ENCODE measurements at places on chromosomes 3 and 15.

DNA sequence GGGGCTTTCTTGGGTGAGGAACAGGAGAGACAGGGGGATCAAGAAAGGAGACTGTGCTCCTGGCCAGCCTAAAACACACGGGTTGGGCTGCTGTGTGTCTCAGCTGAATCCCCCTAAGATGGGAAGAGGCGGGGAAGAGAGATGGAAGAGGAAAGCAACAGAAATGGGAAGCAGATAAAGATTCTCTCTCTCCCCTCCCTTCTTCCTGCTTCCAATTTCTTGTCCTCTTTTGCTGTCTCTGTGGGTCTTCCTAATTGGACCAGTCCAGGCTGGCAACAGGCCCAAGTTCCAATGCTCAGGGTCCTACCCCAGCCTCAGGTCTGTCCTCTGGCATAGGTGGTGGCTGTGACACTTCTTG lies 7.1 kb downstream of the ISLR2 start:
- no peak for DNase-seq

DNA sequence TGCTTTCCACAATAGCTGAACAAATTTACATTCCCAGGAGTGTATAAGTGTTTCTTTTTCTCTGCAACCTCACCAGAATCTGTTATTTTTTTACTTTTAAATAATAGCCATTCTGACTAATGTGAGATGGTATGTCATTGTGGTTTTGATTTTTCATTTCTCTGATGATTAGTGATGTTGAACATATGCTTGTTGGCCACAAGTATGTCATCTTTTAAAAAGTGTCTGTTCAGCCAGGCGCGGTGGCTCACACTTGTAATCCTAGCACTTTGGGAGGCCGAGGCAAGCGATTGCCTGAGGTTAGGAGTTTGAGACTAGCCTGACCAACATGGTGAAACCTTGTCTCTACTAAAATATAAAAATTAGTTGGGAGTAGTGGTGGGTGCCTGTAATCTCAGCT lies 619.3 kb downstream of the SI start:
- DNase-seq, result no peak

DNA sequence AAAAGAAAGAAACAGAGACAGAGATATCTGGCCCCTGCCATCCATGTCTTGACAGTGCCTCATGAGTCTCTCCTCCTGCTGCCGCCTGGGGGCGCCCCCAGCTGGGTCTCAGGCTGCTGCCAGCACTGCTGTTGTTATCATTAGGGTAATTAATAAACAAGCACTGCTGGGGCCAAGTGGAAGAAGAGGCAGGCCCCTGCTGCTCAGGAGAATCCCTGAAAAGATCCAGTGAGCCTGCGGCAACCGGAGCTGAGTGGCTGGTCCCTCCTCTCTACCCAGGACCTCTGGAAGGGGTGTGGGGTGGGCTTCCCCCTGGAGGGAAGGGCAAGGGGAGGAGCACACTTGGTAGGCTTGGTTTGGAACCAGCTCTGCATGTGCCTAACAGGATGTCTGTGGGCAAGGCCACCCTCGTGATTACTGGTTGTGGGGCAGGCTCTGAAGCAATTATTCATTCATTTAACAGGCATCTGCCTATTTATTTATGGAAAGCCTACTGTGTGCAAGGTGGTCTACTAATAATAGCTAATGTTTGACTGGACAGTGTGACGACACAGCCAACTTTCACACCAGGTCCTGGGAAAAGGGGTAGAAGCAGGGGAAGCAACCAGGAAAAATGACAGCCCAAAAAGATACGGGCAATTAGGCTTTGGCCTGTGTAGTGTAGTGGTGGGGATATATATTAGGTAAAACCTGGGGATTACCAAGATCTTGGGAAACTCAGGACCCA lies 1.2 kb upstream of the TYRO3 start:
- DNase-seq, result peak; percentile 80

GRCh38 chr3:179512378-179512777 lies 50.3 kb upstream of the ACTL6A start:
- DNase-seq, result no peak

DNA sequence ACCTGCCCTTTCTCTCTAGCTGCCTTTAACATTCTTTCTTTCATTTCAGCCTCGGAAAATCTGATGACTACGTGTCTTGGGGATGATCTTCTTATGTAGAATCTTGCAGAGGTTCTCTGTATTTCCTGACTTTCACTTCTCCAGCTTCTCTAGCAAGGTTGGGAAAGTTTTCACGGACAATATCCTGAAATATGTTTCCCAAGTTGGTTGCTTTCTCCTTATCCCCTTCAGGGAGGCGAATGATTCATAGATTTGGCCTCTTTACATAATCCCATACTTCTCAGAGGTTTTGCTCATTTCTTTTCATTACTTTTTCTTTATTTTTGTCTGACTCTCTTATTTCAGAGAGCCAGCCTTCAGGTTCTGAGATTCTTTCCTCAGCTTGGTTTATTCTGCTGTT lies 62.1 kb upstream of the CCDC54 start:
- no peak for DNase-seq

DNA sequence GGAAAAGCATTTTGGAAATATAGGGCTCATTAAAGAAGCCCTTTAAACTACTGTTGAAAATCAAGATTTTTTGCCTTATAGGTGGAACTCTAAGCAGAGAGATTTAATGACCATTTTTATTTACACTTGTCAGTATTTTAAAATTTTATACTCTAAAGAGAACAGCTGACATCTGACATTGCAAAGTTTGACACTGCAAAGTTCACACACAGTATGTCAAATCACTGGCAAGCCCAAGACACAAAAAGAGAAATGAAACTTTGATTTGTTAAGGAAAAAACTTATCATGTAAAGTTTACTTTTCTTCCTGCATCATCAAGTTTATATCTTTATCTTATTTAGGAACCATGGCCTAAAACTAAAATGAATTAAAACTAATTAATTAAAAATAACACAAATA lies 40.2 kb downstream of the DPH6 start:
- DNase-seq, result no peak

DNA sequence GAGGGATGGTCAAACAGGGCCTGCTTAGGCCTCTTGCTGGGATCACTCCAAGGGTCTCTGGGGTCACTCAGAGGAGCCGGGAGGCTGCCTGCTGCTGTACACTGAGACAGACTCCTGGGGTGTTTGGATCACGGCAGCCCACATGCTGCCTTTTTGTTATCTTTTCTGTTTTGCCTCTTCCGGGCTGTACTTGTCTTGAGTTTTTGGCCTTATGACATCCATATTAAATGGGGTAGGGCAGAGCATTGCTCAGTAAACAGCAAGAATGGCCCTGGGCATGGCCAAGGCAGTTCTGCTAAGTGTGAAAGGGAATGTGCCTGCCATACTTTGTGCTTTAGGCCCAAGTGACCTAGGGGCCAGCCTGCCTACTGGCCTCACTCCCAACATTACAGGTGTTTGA lies 771 bp upstream of the ENTPD3 start:
- DNase-seq, result no peak

- DNase-seq, result no peak
Observed at GRCh38 chr3:46278816-46279672, 36.8 kb downstream of the CCR3 start.

- DNase-seq, result no peak
Observed at GRCh38 chr3:58192069-58192468, 18.7 kb downstream of the DNASE1L3 start.

Measured in GM13976 (cell line).